ENCODE measurements at places on chromosomes 2 and 18.

DNA sequence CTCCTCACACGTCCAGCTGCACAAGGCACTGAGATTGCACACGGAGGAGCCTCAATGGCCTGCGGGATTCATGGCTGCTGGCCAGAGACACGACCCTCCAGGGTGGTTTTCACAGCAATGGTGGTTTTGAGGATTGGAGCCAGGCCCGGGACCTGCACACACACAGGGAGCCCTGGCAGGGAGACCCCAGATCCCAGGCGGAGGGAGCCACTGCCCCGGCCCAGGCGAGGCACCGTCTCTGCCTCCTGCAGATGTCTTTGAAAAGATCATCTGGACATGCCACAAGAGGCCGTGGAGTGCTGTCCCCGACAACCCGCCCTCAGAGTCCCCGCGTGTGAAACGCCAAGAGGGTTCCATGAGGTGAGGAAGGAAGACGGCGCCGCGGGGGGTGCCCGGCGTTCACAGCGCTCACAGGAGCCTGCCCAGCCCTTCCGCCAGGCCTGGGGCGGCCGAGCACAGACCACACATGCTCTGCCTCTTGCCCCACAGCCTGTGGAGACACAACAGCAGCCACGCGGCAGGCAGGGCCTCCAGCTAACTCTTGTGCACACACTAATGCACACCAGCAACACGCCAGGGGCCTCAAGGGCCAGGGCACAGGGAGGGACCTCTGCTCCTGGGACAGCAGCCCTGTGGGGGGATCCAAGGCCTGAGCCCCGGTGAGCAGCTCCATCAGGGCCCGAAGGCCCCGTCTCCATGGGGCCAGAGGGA lies 72.8 kb upstream of the CTDP1 start:
- no peak for DNase-seq

DNA sequence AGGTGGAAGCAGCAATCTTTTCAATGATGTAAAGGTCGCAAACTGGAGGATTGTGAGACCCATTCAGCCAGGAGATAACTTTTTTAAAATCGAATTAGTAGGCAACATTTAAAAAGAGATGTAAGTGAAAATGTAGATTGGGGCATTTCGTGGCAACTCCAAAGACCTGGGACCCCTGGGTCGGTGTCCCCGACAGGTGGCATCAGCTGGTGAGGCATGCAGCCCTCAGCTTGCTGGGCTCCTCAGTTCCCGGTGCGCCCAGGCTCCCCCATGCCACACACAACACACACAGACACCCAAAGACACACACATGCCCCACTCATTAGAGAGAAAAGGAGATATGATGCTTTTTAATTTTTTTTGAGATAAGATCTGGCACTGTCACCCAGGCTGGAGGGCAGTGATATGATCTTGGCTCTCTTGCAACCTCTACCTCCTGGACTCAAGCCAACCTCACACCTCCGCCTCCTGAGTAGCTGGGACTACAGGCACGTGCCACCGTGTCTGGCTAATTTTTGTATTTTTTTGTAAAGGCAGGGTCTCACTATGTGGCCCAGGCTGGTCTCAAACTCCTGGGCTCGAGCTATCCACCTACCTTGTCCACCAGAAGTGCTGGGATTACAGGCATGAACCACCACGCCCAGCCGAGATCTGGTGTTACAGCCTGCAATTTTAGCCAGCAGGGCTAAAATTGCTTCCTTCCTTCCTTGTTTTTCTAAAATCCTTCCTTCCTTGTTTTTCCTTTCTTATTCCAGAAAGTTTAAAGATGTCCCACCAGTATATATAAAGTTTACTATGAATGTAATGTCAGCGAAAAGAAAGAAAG lies 122.6 kb upstream of the EPAS1 start:
- no peak for DNase-seq

GRCh38 chr2:118224895-118225311 lies 136.6 kb downstream of the INSIG2 start:
- DNase-seq: no peak

GRCh38 chr2:85421260-85422071 lies 3.0 kb downstream of the SH2D6 start:
- DNase-seq: peak; percentile 45

GRCh38 chr18:79517341-79517740 lies 121.6 kb downstream of the NFATC1 start:
- no peak for DNase-seq

GRCh38 chr2:95262896-95263542 lies 11.2 kb upstream of the PROM2 start:
- DNase-seq: no peak

- DNase-seq: peak; percentile 50
Measured at GRCh38 chr2:133884739-133885381, 316.6 kb upstream of the NCKAP5 start.

- no peak for DNase-seq
Measured at GRCh38 chr18:54899500-54899899, 59.8 kb downstream of the CCDC68 start.

DNA sequence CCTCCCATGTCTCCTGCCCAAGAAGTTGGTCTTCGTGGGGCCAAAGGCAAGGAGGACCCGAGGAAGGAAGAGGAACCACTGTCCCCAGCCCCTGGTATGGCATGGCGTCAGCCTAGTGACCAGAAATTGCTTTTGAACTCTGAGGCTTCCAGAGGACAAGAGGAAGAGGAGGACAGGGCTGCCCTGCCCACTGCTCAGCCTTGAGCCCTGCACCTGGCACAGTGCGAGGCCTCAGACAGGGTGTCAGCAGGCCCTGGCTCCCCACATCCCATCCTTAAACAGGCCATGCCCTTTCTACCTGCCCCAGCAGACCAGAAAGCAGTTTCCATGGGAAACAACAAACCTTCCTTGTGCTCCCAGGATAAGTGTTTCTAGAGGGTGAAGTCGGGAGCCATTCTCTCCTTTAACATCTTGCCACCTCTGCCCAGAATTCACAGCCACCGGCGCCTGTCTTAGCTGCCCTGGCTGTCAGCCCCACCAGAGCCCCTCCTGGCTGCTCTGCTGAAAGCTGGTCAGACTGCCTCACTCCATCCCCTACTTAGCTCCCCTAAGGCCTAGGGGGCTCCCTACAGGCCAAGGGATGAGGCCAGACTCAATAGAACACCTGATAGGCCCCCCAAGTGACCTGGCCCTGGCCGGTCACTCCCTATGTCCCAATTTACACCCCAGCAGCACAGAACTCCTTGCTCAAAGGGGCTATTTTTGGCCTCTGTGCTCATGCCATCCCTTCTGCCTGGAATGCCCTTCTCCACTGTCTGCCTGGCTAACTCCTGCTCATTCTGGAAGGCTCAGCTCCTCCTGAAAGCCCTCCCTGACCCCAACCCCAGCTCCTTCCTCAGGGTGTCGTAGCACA lies 20.6 kb downstream of the ATOH8 start:
- DNase-seq: no peak

DNA sequence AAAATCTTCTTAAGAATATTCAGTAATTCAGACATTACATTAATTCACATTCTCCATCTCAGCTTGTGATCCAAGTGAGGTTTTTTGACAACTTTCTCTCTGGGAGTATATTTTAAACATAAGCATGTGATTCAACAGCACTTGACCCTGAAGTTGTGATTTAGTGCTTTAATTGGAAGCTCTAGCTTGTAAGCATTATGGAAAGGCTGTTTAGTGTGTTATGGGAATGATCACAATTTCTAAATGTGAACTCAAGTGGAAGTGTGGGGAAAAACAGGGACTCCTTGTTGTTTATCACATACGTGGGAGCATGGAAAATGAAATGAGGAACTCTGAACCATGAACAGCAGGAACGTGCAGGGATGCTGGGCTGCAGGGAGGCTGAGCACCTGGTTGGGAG lies 148.9 kb upstream of the BCL2L11 start:
- DNase-seq: no peak

Measured in EH (cell line).